Lower lobe of right lung (tissue), 2 donors: ENCODE measurements at places on chromosomes 4 and X. TPM values are rescaled to one million over a fixed set of nuclear protein-coding genes. Genes with fewer than 3 reads are reported as not detected.

KDR gene
- 55.8 TPM for total RNA-seq

ADD1 gene
- 279 TPM for total RNA-seq

PCSK1N gene
- total RNA-seq: 3.0 TPM

MEPE gene
- not detected for total RNA-seq

BTC gene
- 2.9 TPM for total RNA-seq

SHROOM2 gene
- total RNA-seq: 9.3 TPM

MTMR8 gene
- 1.9 TPM for total RNA-seq

GLRA2 gene
- total RNA-seq: not detected

HS6ST2 gene
- 0.92 TPM for total RNA-seq

GPR78 gene
- total RNA-seq: 0.21 TPM

GAGE12E gene
- not detected for total RNA-seq

TRPC5OS gene
- total RNA-seq: not detected

MXRA5 gene
- 7.0 TPM for total RNA-seq

EIF1AX gene
- total RNA-seq: 60.0 TPM

GLRA3 gene
- total RNA-seq: not detected

SMIM31 gene
- total RNA-seq: 0.83 TPM

USP17L15 gene
- not detected for total RNA-seq

CXCL13 gene
- not detected for total RNA-seq

KLHL4 gene
- total RNA-seq: 1.6 TPM

UGT8 gene
- 1.2 TPM for total RNA-seq

GUCY1B1 gene
- total RNA-seq: 18.1 TPM

ANKRD50 gene
- 22.5 TPM for total RNA-seq

SATL1 gene
- total RNA-seq: not detected

GYPB gene
- total RNA-seq: not detected

KLB gene
- total RNA-seq: 1.0 TPM

SMIM10 gene
- total RNA-seq: 4.1 TPM

LINC00632 gene
- total RNA-seq: 173 TPM

OTUD6A gene
- not detected for total RNA-seq

PLAC8 gene
- 115 TPM for total RNA-seq

CHRDL1 gene
- total RNA-seq: 60.6 TPM

CENPE gene
- 3.4 TPM for total RNA-seq

NSUN7 gene
- total RNA-seq: 9.2 TPM

AREG gene
- total RNA-seq: 7.8 TPM

TLR7 gene
- 7.8 TPM for total RNA-seq

MAGEC3 gene
- total RNA-seq: not detected

TAPT1 gene
- 72.8 TPM for total RNA-seq

CCDC160 gene
- total RNA-seq: 0.38 TPM

PPP4R3C gene
- not detected for total RNA-seq

OPHN1 gene
- total RNA-seq: 10.7 TPM

HDX gene
- total RNA-seq: 3.2 TPM

FAM120C gene
- 9.0 TPM for total RNA-seq

SLC2A9 gene
- total RNA-seq: 25.2 TPM
